Sigmoid colon (tissue), 7 donors: ENCODE measurements at places on chromosomes 5 and 9. TPM values are rescaled to one million over a fixed set of nuclear protein-coding genes. Genes with fewer than 3 reads are reported as not detected.

DNA sequence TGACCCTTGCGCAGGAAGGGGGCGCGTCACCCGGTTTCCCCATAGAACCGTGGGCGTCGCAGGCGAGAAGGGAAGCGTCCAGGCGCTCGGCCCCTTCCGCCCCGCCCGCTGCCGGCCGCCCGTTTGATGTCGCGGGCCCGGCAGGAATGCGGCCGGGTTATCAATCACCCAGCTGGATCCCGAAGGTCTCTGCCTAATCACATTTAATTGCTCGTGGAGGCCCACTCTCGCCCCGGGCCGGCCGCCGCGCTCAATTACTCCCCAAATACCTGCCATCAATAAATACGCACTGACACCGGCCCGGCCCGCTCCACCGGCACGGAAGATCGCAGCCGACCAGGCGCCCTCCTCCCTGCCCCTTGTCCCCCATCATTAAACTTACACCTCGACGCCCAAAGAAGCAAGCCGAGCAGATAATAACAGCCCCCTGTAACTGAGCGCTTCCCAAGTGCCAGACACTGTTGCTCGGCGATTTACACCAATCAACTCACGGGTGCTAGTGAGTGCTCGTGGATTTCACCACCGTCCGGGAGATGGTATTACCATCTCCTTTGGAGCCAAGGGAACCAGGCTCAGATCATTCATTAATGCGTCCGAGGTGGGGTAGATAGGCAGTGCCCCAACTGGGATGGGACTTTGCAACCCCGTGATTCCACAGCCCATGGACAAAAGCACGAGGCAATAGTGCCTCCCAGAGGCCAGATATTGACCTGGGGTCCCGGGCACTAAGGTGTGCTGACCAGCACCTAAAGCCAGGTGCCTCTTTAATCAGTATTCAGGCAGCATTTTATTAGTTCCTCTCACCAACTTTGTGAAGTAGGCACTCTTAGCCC lies 11.3 kb downstream of the MSX2 start:
- no peak overlapping the region for H3K4me3 ChIP-seq
- no peaks in the 10 kb centered on the region for H3K36me3 ChIP-seq
- H3K27ac ChIP-seq, result no peak overlapping the region
- peaks cover 21% of the 10 kb centered on the region for H3K4me1 ChIP-seq

- H3K27me3 ChIP-seq, result no peaks in the 10 kb centered on the region
- H3K4me3 ChIP-seq, result no peak overlapping the region
- H3K36me3 ChIP-seq, result no peaks in the 10 kb centered on the region
Observed at GRCh38 chr9:20065796-20066700, 277.2 kb upstream of the SLC24A2 start.

GLRX gene
- 42.8 TPM for total RNA-seq

- peaks cover 10% of the 10 kb centered on the region for H3K4me1 ChIP-seq
- peak overlapping the region; percentile 98 for H3K27ac ChIP-seq
- H3K4me3 ChIP-seq, result peak overlapping the region; percentile 84
- no peak for DNase-seq
- no peaks in the 10 kb centered on the region for H3K27me3 ChIP-seq
- H3K36me3 ChIP-seq, result no peaks in the 10 kb centered on the region
Observed at GRCh38 chr9:3525096-3525835, 535 bp downstream of the RFX3 start.

- no peak overlapping the region for H3K4me3 ChIP-seq
- no peaks in the 10 kb centered on the region for H3K4me1 ChIP-seq
- no peaks in the 10 kb centered on the region for H3K27me3 ChIP-seq
Observed at GRCh38 chr5:167908606-167909005, 382.8 kb upstream of the WWC1 start.
